Activated naive CD4-positive, alpha-beta T cell treated with anti-CD3 and anti-CD28 coated beads for 36 hours (primary cell): ENCODE measurements at places on chromosomes 2 and 18.
A peak's percentile ranks its signal among the peaks of the same experiment; 100 is the strongest.

DNA sequence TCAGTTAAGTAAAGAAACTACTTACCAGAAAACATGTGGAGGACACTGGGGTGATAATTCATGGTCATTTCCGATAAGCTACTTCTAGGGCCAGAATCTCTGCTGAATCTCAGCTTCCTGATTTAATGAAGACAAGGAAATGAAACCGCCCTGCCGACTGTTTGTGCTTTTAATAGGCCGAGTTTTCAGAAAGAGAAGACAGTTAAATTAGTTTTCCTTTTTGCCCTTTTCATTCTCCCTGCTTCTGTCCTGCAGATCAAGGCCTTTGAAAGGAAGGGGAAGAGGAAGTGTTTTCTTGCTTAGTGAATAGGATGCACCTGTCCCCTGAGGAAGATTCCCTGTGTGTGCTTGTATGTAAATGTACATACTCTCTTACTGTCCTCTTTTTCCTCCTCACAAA is 126.6 kb downstream of the SH3RF3 start:
- no peak for DNase-seq

GRCh38 chr2:11746807-11747459 is 501 bp downstream of the LPIN1 start:
- DNase-seq, result peak; percentile 30

GRCh38 chr2:20125616-20126015 is 74.2 kb upstream of the LAPTM4A start:
- no peak for DNase-seq

DNA sequence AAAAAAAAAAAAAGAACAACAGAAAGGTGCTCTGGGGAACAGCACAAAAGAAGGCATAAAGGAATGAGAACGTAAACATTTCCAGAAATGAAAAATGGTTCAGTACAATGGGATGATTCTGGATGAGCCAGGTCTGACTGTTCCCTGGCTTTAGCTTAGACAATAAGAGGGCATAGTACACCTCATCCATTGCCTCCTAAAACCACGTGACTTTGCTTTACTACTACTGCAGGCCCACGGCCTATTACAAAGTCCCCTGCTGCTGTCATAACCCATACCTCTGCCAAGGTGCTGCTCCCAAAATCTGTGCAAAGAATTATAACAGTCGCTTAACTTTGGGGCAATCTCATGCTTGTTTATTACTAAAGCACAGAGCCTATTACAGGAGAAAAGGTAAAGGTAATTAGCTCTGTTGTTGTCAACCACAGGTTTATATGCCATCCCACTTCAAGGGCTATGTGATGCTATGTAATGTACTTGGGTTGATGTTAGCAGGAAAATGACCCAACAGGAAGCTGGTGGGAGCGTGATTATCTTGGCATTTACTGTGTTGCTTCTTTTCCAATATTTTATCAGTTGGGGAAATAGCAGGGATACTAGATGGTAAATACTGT is 26.8 kb downstream of the STK17B start:
- peak; percentile 32 for DNase-seq

DNA sequence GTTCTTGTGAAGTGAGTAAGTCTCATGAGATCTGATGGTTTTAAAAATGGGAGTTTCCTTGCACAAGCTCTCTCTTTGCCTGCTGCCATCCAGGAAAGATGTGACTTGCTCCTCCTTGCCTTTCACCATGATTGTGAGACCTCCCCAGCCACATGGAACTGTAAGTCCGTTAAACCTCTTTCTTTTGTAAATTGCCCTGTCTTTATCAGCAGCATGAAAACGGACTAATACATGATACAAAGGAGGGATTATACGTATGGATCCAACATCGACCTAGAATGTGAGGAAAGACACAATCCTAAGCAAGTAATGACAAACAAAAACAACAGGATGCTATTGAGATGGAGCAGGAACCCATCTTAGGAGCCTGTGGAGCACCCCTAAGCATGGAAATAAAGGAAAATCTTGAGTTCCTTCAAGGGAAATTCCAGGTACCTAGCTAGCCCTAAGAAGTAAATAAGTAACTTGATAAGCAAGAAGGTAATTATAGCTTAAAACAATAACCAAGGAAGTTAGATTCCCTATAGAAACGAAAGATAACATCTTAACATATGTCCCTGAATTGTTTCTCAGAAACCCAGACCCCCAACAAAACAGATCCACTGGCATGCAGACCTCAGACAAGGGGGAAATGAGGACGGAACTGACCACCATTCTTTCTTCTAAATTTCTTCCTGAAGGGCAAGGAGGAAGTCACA is 1.5 kb upstream of the TNFRSF11A start:
- no peak for DNase-seq

GRCh38 chr2:133235968-133236367 is 332.3 kb downstream of the NCKAP5 start:
- DNase-seq, result no peak

DNA sequence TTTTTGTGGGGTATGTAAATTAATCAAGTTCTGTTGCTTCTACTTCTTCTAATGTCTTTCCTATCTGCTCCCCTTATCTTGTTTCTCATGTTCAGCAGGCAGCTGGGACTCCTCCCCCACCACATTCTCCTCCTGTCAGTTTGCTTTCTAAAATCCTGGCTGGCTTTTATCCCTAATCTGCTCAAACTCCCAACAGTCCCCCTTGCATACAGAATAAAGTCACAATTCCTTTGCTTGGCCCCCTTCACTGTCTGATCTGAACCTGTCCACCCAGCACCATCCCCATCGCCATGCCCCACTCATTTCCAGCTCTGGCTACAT is 2.2 kb downstream of the CFAP221 start:
- no peak for DNase-seq

GRCh38 chr2:238095143-238095542 is 5.0 kb upstream of the ESPNL start:
- no peak for DNase-seq
